Osteocyte (in vitro differentiated cells): ENCODE measurements at places on chromosomes 5 and 9.

DNA sequence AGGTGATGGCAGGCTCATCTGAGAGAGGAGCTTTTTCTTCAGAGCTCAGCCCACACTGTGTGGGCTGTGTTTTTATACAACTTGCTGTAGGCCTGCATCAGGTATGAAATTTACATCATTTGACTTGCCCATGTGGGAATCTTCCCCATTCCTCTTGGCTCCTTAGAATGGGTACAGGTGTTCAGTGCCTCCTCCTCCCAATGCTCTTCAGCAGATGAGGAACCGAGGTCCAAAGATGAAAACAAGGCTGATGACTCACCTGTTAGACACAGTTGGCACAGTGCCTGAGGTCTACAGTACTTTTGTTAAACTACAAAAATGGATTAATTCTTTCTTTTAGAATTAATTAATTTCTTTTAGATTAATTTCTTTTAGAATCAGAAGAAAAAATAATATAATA, 20.8 kb downstream of the PAPPA start:
- DNase-seq: no peak

GRCh38 chr5:133499895-133500294, 112.4 kb downstream of the FSTL4 start:
- DNase-seq: peak; percentile 13

- DNase-seq: no peak
Observed at GRCh38 chr5:122507581-122507980, 195.5 kb downstream of the SNCAIP start.

GRCh38 chr9:70600506-70600905, 186.0 kb upstream of the KLF9 start:
- DNase-seq: no peak

GRCh38 chr5:56757077-56757476, 58.3 kb upstream of the MAP3K1 start:
- no peak for DNase-seq

DNA sequence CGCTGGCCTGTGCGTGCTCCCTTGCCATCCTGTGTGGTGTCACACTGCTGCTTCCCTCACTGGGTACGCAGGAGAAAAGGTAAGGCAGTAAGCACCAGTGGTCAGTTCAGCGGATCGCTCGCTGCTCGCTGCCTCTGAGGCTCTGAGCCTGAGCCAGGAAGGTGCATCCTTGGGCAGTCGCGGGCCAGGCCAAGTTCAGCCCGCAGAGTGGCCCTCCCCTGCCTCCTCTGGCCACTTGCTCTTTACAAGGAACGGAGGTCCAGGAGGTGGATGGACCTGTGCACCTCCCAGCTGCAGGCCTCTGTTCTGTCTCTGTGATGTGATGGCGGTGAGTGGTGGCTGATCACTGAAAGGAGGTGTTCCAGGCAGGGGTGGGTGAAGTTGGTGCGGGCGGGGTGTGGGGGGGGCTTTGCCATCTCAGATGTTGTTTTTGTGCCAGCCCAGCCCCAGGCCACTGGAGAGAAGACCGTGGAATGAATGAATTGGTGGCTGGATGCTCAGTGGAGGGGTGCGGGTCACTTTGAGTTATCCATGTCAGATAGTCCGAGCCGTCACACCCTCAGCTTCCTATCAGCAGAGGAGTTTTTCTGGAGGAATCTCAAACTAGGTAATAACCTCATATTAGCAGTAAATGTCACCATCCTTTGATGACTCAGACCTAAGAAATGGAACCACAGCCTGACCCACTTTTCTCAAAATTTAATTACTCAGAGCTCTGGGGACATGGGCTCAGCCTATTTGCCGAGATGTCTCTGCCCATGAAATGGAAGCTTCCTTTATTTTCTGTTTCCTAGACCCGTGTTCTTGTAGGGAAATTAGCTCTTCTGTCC, 7.3 kb downstream of the COL5A1 start:
- no peak for DNase-seq

- DNase-seq: no peak
Observed at GRCh38 chr5:57189515-57189914, 15.7 kb downstream of the GPBP1 start.

GRCh38 chr5:14171621-14172020, 28.5 kb downstream of the TRIO start:
- DNase-seq: no peak

GRCh38 chr5:54611290-54611951, 93.9 kb downstream of the SNX18 start:
- no peak for DNase-seq

- DNase-seq: no peak
Observed at GRCh38 chr5:39161578-39161977, 57.8 kb downstream of the FYB1 start.

DNA sequence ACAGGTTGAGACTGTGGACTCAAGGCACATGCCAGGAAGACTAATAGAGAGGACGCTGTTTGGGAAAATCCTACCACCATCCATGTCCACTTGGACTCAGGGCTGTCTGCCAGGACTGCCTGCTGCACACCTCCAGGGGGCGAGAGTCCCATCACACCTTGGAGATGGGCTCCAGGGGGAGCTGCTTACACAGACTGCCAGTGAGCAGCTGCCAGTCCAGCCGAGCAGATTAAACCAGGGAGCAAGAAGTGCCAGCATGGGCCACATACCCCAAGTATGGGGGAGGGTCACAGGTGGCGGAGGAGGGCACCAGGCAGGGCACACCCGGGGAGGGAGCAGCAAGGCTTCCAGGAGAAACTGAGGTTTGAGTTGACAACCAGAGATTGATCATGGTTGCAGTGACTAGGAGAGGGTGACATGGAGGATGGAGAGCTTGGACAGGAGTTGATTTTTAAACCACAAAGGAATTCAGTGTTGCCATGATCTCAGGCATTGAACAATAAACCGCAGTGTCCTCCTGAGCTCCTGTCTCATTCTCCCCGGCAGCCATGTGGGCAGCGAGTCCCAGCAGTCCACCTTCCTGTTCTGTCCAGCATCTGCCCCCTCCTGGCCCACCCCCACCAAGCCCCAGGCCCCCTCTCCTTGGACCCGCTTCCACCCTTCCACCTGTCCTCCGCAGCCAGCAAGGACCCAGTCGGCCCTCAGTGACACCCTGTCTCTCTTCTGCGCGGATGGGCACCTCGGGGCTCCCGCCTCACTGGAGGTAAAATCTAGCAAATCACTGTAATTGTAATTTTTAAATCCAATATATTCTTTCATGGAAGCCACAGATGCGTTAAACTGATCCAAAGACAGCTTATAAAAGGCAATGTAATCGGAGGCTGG, 3.1 kb upstream of the VAV2 start:
- no peak for DNase-seq

DNA sequence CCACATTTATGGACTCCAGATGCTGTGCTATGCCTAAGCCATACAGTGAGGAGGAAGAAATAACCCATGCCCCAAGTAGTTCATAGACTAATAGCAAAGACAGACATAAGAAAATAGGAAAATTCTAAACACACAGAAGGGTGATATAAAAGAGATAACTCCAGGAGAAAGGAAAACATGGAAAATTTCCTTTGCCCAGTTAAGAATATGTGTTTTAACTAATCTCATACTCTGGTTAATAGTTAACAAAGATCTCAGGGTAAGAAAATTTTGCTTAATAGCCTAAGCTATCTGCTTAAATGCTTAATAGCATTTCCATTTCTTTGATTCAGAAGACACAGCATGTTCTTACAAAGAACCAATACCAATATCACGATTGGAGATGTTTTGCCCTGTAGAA, 358.0 kb downstream of the MSX2 start:
- no peak for DNase-seq

DNA sequence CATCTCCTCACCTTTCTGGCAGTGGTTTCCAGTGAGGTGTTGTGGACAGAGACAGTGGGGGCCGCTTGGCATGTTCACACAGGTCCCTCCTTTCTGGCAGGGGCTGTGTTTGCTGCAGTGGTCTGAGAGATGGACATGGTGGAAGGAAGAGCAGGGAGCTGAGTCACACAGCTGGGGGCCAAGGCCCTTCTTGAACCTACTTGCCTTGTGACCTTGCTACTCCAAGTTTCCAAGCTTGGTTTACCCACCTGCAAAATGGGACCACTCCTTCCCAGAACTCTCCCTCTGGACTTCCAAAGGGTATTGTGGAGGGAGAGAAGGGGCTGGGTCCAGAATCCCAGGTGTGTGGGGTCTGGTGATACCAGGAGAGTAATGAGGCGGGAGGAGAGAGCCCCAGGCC, 4.1 kb downstream of the F12 start:
- no peak for DNase-seq

DNA sequence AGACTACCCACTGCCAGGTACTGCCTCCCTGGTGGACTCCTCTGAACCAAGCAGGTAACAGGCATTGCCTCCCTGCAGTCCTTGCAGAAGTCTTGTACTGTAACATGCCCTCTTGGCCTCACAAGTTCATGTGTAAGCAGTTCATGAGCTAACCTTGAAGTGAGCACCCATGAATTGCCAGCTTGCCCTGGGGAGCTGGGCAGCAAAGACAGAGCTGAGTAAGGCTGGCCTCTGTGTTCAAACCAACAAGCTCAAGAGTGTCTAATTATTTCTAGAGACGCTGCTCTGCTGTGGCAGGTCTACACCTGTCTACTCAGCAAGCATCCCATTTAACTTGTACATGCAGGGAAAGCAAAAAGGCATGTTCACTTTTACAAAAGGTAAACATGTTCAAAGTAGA, 113.5 kb downstream of the FEM1C start:
- no peak for DNase-seq

DNA sequence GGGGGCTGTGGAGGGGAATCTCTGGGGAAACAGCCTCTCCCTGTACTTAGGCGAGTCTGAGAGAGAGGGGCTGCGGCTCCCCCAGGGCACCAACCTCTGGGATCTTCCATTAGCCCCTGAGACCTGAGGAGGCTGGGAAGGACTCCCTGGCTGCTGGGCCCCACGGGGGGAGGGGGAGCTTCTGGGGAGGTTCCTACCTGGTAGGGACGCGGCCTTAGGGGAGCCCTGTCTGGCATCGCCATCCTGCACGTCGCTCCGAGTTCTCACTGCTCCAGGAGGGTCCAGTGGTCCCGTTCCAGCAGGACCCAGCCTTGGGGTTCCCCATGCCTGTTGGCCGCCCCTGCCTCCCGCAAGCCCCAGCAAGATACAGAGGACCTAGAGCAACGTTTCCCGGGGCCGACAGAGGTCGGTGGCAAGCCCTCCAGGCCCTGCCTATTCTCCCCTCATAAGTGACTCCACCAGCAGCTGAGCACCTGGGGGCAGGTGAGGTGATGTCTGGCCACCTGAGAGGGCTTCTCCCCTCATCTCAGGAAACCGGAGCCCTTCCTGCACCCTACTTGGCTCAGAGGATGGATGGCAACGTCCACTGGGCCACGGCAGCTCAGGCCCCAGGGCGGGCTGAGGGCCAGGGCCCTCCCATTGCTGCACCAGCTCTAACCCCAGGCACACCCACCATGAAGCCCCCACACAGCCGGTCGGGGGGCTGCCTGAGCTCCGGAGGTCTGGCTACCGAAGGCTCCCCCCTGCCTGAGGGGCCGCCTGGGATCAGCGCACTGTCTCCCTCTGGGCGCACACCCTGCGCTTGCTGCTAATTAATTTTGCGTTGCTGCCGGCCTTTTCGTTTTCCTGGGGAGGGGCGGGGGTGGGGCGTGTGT, 22.5 kb downstream of the TPPP start:
- no peak for DNase-seq

DNA sequence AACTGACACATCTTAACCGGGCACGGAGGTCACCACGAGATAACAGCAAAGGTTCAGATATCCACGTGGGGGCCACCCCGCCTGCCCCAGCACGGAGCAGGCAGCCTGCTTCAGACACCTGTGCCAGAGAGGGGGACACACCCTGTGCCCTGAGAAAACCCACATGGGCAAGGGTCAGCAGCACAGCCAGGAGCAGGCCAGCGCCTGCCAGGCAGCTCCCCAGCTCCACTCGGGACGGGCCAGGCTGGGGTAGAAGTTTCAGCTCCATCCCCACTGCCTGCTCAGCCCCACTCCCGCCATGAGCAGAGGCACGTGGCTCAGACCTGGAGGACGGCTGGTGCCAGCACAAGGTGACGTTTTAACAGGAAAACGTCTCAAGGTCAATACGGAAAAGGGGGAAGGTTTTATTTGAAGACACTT, 22.2 kb downstream of the SLC12A7 start:
- DNase-seq: no peak

- DNase-seq: no peak
Observed at GRCh38 chr5:93044859-93045666, 536.0 kb downstream of the NR2F1-AS1 start.

- no peak for DNase-seq
Observed at GRCh38 chr5:163330723-163331668, 106.4 kb upstream of the CCNG1 start.

DNA sequence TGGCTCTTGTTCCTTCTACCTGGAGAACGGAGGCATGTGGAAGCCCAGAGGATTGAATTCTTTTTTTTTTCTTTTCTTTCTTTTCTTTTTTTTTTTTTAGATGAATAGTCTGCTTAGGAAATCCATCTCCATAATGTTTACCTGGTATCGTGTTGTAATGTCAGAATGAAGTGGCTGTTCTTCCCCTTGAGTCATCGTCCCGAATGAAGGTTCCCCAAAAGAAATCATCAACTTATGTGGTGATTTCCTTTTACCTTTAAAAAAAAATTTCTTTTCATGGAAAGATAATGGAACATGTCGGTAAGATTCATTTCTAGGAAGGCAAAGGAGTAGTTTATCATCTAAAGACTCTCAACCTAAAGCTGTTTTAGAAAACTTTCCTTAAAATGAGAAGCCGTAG, 59.7 kb downstream of the DOCK8 start:
- DNase-seq: no peak

DNA sequence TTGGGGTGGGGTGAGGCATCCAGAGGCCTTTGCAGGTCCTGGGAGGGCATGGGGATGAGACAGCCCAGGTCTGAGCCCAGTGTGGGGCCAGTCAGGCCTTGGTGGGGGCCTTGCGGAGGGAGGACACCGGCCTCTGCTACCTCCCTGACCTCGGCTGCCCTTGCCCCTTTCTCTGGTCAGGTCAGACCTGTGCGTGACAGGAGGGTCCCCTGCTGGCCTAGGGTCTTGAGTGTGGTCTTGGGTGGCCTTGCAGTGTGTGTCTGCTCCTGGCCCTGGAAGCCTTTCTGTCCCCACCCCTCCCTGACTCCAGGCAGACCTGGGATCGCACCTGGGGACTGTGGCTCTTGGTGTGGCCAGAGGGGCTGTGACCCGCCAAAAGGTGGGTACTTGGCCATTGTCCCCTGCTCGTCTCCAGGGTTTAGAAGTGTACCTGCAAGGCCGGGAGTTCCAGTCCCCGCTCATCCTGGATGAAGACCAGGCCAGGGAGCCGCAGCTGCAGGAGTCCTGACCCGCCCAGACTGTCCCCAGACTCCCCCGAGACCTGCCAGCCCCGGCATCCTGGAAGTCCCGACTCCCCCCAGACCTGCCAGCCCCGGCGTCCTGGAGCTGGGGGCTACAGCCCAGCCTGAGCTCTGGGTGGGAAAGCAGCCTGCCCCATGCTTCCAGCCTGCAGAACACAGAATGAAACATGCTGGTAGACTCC, 4.4 kb upstream of the MAN1B1 start:
- DNase-seq: no peak

GRCh38 chr5:157076558-157076957, 17.6 kb upstream of the HAVCR1 start:
- DNase-seq: no peak

- no peak for DNase-seq
Observed at GRCh38 chr5:139265001-139265400, 28.5 kb upstream of the MATR3 start.

GRCh38 chr9:109253637-109254284, 67.1 kb downstream of the EPB41L4B start:
- DNase-seq: no peak
